Mesothelial cell of epicardium (in vitro differentiated cells): ENCODE measurements at places on chromosomes 11 and 22. TPM values are rescaled to one million over a fixed set of nuclear protein-coding genes. Genes with fewer than 3 reads are reported as not detected.
A peak's percentile ranks its signal among the peaks of the same experiment; 100 is the strongest.

The MMP11 gene
- 510 to 566 TPM (median 528 TPM) in 3 replicates for total RNA-seq

The C11orf42 gene
- not detected in 3 replicates for total RNA-seq

The PRODH gene
- total RNA-seq: 1.7 to 2.5 TPM (median 2.1 TPM) in 3 replicates

The OR5B21 gene
- not detected in 3 replicates for total RNA-seq

The DNAJC4 gene
- total RNA-seq: 43.6 to 49.4 TPM (median 45.0 TPM) in 3 replicates

The SOX10 gene
- total RNA-seq: 0.07 to 0.33 TPM (median 0.09 TPM) in 3 replicates

The IRAG1 gene
- 13.1 to 13.8 TPM (median 13.6 TPM) in 3 replicates for total RNA-seq

The ALKBH3 gene
- 24.3 to 29.2 TPM (median 26.8 TPM) in 3 replicates for total RNA-seq

The SOX6 gene
- total RNA-seq: 43.7 to 49.0 TPM (median 46.4 TPM) in 3 replicates

GRCh38 chr22:28105413-28105812, 186.4 kb upstream of the PITPNB start:
- peaks cover 17% of the 10 kb centered on the region for H3K36me3 ChIP-seq
- DNase-seq: no peak
- H3K4me1 ChIP-seq: peaks cover 12% of the 10 kb centered on the region
- no peak overlapping the region for H3K4me3 ChIP-seq
- no peaks in the 10 kb centered on the region for H3K27me3 ChIP-seq

GRCh38 chr11:11977206-11977938, 31.1 kb downstream of the DKK3 start:
- no peaks in the 10 kb centered on the region for H3K27me3 ChIP-seq
- H3K4me3 ChIP-seq: no peak overlapping the region

- H3K36me3 ChIP-seq: no peaks in the 10 kb centered on the region
- H3K4me3 ChIP-seq: no peak overlapping the region
- peaks cover 1% of the 10 kb centered on the region for H3K27me3 ChIP-seq
- no peak overlapping the region for H3K27ac ChIP-seq
- DNase-seq: no peak
These were observed 4.3 kb upstream of the SBF2 start for GRCh38 chr11:10298342-10298741.

- H3K27me3 ChIP-seq: peaks cover 7% of the 10 kb centered on the region
- no peak overlapping the region for H3K27ac ChIP-seq
- no peaks in the 10 kb centered on the region for H3K4me1 ChIP-seq
- H3K36me3 ChIP-seq: peaks cover 20% of the 10 kb centered on the region
These were observed 16.0 kb upstream of the PRG2 start for GRCh38 chr11:57406337-57406904.

GRCh38 chr22:39174498-39175352, 22.2 kb upstream of the CBX7 start:
- H3K27ac ChIP-seq: peak overlapping the region; percentile 99
- no peaks in the 10 kb centered on the region for H3K36me3 ChIP-seq
- H3K27me3 ChIP-seq: no peaks in the 10 kb centered on the region

- peaks cover 12% of the 10 kb centered on the region for H3K27me3 ChIP-seq
- H3K27ac ChIP-seq: no peak overlapping the region
- H3K4me3 ChIP-seq: no peak overlapping the region
- H3K36me3 ChIP-seq: no peaks in the 10 kb centered on the region
These were observed 311.4 kb downstream of the NELL1 start for GRCh38 chr11:20980736-20981135.

DNA sequence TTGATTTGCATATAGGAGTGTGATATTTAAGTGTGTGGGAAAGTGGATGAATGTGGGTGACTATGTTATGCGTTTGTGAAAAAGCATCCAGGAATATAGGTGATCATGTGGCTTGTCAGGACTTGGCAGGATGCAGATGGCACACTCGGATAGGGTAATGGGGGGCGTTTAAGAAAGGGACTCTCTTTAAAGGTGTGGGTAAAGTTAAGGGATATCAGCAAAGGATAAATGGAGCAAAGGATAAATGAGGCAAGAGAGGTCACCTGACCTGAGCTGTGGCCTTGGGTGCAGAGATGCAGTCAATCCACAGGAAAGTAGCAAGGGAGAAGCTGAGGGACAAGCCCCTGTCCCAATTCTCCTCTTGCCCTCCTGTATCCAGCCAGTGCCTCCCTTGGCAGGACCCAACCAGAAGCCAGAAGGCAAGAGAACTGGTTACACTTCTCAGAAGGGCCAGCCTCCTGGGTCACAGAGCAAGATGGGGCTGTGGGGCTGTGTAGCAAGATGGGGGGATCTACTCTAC, 47.5 kb upstream of the GRAMD1B start:
- no peaks in the 10 kb centered on the region for H3K36me3 ChIP-seq
- DNase-seq: no peak
- no peak overlapping the region for H3K27ac ChIP-seq
- H3K4me1 ChIP-seq: peaks cover 28% of the 10 kb centered on the region
- no peaks in the 10 kb centered on the region for H3K27me3 ChIP-seq

- H3K27ac ChIP-seq: no peak overlapping the region
- peaks cover 2% of the 10 kb centered on the region for H3K27me3 ChIP-seq
- DNase-seq: peak; percentile 54
- H3K36me3 ChIP-seq: no peaks in the 10 kb centered on the region
- H3K4me3 ChIP-seq: peak overlapping the region; percentile 68
These were observed 54.1 kb downstream of the WNT11 start for GRCh38 chr11:76152086-76152681.

GRCh38 chr22:35204807-35205775, 52.2 kb upstream of the HMGXB4 start:
- H3K4me3 ChIP-seq: no peak overlapping the region
- H3K4me1 ChIP-seq: peaks cover 11% of the 10 kb centered on the region
- no peaks in the 10 kb centered on the region for H3K36me3 ChIP-seq
- H3K27ac ChIP-seq: peak overlapping the region; percentile 70
- DNase-seq: no peak

- peaks cover 9% of the 10 kb centered on the region for H3K4me1 ChIP-seq
- H3K4me3 ChIP-seq: no peak overlapping the region
- peak overlapping the region; percentile 4 for H3K27ac ChIP-seq
These were observed 102.5 kb downstream of the TIMP3 start for GRCh38 chr22:32904044-32904443.

DNA sequence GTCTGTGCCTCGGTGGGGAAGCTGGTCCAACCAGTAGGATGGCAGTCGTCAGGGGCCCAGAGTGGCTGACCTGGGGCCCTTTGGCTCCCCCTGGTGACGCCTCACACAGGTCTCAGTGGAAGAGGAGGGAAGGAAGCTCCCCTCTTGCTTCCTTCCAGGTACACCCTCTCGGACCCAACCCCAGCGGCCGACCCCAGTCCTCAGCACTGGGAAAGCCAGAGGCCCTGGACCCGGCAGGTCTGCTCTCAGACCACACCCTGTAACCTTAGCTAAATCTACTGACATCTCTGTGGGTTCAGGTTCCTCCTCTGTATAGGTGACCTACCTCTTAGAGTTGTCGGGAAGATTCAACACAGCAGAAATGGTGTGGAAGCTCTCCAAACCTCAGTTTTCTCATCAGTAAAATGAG, 3.4 kb upstream of the SCUBE1 start:
- peaks cover 47% of the 10 kb centered on the region for H3K27me3 ChIP-seq
- H3K36me3 ChIP-seq: no peaks in the 10 kb centered on the region
- no peak for DNase-seq
- peaks cover 17% of the 10 kb centered on the region for H3K4me1 ChIP-seq

DNA sequence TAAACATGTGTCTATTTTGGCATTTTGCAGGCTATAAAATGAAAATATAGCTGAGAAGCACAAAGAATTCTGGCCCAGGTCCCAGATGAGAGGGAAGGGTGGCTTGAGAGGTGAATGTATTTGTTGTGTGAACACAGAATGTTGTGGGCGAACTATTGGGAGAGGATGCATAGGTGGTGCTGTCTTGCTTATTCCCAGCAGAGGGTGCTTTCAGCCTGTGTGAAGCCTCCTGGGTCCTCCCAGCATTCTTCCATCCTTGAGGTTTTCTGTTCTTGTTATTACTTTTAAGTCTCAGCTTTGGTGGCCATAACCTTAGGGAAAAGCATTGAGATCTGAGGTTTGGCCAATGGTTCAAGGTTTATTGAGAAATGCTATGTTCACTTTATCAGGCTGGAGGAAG, 108.7 kb upstream of the SNX19 start:
- no peak for DNase-seq
- H3K27me3 ChIP-seq: peaks cover 32% of the 10 kb centered on the region
- no peaks in the 10 kb centered on the region for H3K36me3 ChIP-seq
- peaks cover 2% of the 10 kb centered on the region for H3K4me1 ChIP-seq
- H3K4me3 ChIP-seq: no peak overlapping the region

- no peaks in the 10 kb centered on the region for H3K4me1 ChIP-seq
- H3K4me3 ChIP-seq: no peak overlapping the region
- H3K27ac ChIP-seq: no peak overlapping the region
- no peak for DNase-seq
- peaks cover 7% of the 10 kb centered on the region for H3K27me3 ChIP-seq
These were observed 175.8 kb downstream of the MPPED1 start for GRCh38 chr22:43587574-43587973.

DNA sequence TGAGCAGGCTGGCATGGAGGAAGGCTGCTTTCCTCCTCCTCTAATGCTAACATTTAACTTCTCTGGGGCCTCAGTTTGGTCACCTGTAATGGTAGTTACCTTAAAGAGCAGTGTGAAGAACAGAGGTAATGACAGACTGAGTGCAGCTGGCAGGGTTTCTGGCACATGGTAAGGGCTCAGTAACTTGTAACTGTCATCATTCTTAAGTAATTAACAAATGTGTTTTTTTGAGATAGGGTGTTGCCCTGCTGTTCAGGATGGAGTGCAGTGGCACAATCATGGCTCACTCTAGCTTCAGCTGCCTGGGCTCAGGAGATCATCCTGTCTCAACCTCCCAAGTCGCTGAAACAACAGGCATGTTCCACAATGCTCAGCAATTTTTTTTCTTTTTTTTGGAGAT, 242.0 kb upstream of the SYN3 start:
- no peak overlapping the region for H3K4me3 ChIP-seq
- no peaks in the 10 kb centered on the region for H3K36me3 ChIP-seq
- no peak for DNase-seq
- H3K27me3 ChIP-seq: no peaks in the 10 kb centered on the region
- H3K27ac ChIP-seq: no peak overlapping the region

DNA sequence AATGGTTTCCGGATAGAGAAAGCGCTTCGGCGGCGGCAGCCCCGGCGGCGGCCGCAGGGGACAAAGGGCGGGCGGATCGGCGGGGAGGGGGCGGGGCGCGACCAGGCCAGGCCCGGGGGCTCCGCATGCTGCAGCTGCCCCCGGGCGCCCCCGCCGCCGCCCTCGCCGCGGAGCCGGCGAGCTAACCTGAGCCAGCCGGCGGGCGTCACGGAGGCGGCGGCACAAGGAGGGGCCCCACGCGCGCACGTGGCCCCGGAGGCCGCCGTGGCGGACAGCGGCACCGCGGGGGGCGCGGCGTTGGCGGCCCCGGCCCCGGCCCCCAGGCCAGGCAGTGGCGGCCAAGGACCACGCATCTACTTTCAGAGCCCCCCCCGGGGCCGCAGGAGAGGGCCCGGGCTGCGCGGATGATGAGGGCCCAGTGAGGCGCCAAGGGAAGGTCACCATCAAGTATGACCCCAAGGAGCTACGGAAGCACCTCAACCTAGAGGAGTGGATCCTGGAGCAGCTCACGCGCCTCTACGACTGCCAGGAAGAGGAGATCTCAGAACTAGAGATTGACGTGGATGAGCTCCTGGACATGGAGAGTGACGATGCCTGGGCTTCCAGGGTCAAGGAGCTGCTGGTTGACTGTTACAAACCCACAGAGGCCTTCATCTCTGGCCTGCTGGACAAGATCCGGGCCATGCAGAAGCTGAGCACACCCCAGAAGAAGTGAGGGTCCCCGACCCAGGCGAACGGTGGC, 15.7 kb downstream of the PIK3IP1 start:
- peaks cover 21% of the 10 kb centered on the region for H3K36me3 ChIP-seq
- no peak overlapping the region for H3K27ac ChIP-seq
- H3K27me3 ChIP-seq: no peaks in the 10 kb centered on the region
- DNase-seq: no peak

DNA sequence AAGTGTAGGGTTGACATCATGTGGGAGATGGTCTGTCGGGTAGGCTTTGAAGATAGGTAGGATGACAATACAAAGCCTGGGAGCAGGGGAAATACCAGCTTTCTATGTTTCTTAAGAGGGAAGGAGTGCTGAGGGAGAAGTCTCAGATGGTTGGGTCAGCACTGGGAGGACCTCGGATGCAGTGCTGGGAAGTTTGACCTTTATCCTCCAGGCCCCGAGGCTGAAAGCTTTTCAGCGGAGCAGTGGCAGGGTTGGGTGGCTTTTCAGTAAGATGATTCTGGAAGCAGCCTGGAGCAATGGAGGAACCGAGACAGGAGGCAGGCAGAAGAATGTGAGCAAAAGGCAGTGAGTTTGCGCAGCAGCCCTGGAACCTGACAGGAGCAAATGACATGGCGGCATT, 43.5 kb upstream of the MYO18B start:
- no peaks in the 10 kb centered on the region for H3K27me3 ChIP-seq
- H3K36me3 ChIP-seq: peaks cover 3% of the 10 kb centered on the region
- H3K4me1 ChIP-seq: peaks cover 27% of the 10 kb centered on the region
